ENCODE measurements at places on chromosomes 2 and 18. TPM values are rescaled to one million over a fixed set of nuclear protein-coding genes. Genes with fewer than 3 reads are reported as not detected.

PKDCC gene
- 107 TPM for total RNA-seq

POMC gene
- 3.7 TPM for total RNA-seq

KCNF1 gene
- total RNA-seq: 0.34 TPM

RUFY4 gene
- 0.15 TPM for total RNA-seq

LOXL3 gene
- total RNA-seq: 5.9 TPM

SPATA3 gene
- total RNA-seq: not detected

FRZB gene
- total RNA-seq: 7.4 TPM

IL37 gene
- not detected for total RNA-seq
